Endothelial cell of coronary artery (primary cell): ENCODE measurements at places on chromosomes 13 and 19. TPM values are rescaled to one million over a fixed set of nuclear protein-coding genes. Genes with fewer than 3 reads are reported as not detected.

The SIGLEC14 gene
- total RNA-seq: under 0.01 TPM in 1 of 2 replicates, not detected in the other

The IGFL2 gene
- 0.09 TPM in 1 of 2 replicates, not detected in the other for total RNA-seq

The TNFSF9 gene
- total RNA-seq: 0.75 and 0.99 TPM in 2 replicates

The KLK1 gene
- total RNA-seq: not detected in 2 replicates

The INAFM1 gene
- total RNA-seq: 0.81 and 1.0 TPM in 2 replicates

The ZNF345 gene
- 1.9 and 2.5 TPM in 2 replicates for total RNA-seq

The PALM3 gene
- total RNA-seq: under 0.01 and 0.18 TPM in 2 replicates

The KLK12 gene
- total RNA-seq: not detected in 2 replicates

The BSPH1 gene
- total RNA-seq: not detected in 2 replicates

The NKG7 gene
- total RNA-seq: not detected in 2 replicates
